ENCODE measurements at places on chromosomes 1 and 21. TPM values are rescaled to one million over a fixed set of nuclear protein-coding genes. Genes with fewer than 3 reads are reported as not detected.

Gene GATAD2B
- 13.7 TPM for total RNA-seq

Gene LRRC39
- 0.21 TPM for total RNA-seq

DNA sequence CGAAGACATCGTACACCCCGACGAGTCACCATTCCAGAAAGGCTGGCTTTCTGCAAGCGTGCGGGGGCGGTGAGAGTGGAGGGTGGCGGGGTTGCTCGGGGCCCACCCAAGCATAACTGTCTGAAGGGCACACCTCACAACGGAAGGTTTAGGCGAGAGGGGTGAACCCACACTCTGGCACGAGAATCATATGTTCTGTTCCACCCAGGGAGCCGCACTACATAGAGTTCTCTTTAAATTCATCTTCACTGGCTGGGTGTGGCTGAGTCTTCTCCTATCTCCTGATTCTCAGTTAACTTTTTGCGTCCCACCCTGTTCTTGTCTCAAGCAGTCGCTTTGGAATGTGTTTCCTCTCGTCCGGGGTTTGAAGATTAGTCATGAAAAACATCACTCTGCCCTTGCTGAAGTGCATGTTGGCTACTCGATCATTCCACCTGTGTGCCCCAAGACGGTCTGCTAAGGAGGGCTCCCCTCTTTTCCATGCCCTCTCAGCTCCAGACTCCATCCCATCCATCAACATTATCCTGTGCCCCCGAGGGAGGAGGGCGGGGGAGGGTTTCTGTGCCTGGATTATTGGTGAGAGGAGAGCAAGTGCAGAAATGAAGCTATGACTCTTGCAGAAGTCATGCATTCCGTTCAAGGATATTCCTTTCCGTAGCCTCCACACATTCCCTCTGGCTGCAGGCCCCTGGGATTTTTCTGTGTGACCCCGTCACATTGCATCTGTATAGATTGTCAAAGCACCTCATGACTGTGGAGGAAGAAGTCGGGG, 53.5 kb upstream of the CD34 start:
- no peak for DNase-seq

DNA sequence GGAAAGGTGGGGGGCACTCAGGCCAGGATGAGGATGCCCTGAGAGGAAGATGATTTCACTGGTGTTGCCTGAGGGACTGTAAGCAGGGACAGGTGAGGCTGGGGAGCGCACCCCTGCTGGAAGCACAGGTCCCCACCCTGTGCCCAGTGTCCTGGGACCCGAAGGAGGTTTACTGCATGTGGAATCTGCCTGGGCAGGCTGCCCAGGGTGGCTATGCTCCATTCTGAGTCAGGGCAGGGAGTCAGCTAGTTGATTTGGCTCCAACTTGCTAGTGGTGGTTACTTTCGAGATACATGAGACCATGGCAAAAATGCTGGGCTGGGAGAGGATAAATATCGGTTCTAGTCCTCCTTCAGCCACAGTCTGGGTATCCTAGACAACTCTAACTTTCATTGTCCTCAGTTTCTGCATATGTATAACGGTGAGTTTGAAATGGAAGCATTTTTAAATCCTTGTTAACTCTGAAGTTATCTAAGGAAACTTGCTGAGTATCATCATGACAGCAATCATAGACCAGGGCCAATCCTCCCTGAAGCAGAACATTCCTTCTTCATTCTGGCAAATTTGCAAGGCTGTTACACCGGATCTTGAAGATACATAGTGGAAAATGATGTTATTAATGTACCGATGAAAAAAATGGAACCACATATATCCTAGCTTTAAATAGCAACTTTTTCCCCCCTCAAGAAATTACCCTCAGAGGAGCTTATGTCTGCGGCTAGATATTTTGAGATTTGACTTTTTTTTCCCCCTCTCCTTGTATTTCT, 7.7 kb downstream of the TLR5 start:
- peak; percentile 81 for DNase-seq

Gene REN
- not detected for total RNA-seq

DNA sequence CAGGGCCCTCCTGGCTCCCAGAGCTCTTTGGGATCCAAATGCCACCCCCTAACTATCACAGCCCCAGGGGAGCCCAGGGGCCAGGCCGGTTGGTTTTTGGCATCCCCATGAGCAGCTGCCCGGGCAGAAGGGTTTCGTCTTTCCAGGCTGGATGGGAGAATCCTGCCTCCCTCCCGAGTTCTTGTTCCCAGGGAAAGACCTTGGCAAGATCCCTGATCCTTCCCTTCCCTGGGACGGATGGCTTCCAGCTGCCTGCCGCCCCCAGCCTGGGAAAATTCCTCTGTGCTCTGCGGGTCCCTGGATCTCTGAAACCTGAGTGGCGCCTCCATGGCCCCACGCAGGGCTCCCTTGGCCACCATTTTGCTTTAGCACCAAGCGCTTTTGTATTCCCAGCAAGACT, 55.6 kb downstream of the TAS1R2 start:
- DNase-seq = no peak

GRCh38 chr1:214635086-214635485, 32.1 kb downstream of the CENPF start:
- DNase-seq = no peak

Gene TIE1
- total RNA-seq = not detected

- DNase-seq = no peak
Observed at GRCh38 chr1:55703726-55704363, 488.7 kb upstream of the USP24 start.

GRCh38 chr1:198850196-198850595, 211.4 kb downstream of the PTPRC start:
- DNase-seq = peak; percentile 57

GRCh38 chr1:1144122-1144842, 28.4 kb upstream of the C1orf159 start:
- no peak for DNase-seq
